ENCODE measurements at places on chromosomes 16 and 17.

- no peak for DNase-seq
These were observed 59.1 kb upstream of the IRX6 start for GRCh38 chr16:55264949-55265348.

DNA sequence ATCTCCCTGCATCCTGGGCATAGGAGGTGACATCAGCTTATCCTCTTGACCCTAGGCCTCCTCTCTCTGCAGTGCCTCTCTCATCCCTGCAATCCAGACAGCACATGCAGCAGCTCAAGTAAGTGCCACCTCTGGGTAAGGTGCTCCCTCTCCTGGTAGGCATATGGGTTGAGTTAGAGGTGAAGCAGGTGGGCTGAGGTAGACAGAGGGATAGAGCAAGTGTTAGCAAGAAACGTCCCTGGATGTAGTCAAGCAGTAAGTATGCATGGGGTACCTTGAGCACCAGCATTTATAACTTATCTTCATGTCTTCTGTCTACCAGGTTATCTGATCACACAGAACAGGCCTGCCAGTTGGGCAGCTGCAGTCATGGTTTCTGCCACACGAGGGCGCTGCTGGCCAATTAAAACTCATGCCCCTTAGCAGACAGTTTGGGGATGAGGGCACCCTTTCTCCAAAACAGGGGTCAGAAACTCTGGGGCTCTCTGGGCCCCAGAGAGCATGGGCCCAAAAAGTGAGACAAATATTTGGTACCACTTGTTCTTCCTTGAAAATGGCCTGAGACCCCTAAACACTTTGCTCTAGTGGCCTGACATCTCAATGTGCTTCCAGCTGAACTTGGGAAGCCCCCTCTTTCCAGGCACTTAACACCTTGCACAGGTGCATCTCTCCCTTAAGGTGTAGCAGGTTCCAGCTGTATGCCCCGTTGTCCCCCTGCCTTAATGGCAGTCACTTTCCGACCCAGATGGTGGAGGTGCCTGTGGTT, 59.8 kb downstream of the NEUROD2 start:
- peak; percentile 39 for DNase-seq

- DNase-seq = no peak
These were observed 4.6 kb downstream of the CARMIL2 start for GRCh38 chr16:67649494-67649931.

DNA sequence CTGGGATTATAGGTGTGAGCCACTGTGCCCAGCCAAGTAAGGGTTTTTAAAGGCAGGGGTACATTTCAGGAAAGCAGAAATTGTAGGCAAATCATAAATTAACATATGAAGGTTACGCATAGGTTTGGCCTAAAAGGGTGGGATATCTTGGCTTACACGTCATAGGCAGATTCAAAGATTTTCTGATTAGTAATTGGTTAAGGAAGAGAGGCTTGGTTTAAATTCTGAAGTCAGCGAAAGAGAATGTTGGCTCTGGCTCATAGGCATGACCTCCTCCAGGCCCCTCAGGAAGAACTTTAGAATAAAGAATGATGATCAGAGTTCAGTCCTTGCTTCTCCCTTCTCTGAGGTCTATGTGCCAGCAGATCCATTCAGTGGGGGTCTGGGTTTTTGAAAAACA, 124.8 kb upstream of the RBBP6 start:
- DNase-seq = no peak

DNA sequence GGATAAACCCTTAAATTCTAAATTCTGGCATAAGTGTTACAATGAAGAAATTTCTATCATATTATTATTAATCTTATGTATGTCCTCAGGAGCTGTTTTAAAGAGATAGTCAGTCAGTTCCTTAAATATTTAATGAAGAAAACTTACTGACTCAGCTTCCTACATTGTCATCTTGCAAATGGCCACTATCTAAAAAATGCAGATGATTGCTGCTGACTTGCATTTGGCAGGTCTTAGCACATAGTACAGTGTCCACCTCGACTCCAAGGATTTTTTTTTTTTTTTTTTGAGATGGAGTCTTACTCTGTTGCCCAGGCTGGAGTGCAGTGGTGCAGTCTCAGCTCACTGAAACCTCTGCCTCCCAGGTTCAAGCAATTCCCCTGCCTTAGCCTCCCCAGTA, 55.1 kb upstream of the CORO6 start:
- no peak for DNase-seq
